ENCODE measurements at places on chromosomes 2 and 18.

GRCh38 chr2:161576421-161576820 lies 47.8 kb upstream of the SLC4A10 start:
- no peak for DNase-seq

GRCh38 chr18:36718705-36719328 lies 110.0 kb downstream of the TPGS2 start:
- no peak for DNase-seq

DNA sequence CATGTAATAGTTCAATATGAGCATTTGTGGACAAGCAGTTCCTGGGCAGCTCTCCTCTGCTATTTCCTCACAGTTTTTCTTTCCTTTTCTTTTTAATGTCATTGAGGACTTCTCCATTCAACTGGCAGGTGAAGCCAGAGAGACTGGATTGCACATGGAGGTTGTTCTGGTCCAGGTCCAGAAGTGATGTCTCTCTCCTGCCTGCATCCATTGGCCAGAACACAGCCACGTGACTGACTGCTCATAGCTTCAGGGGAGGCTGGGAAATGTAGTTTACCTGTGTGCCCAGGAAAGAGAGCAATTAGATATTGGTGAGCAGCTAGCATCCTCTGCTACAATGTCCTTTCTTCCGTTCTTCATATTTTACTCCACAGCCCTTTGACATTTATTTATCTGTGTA lies 20.2 kb upstream of the ADAM23 start:
- no peak for DNase-seq

GRCh38 chr2:105587637-105588036 lies 157.1 kb upstream of the NCK2 start:
- no peak for DNase-seq

DNA sequence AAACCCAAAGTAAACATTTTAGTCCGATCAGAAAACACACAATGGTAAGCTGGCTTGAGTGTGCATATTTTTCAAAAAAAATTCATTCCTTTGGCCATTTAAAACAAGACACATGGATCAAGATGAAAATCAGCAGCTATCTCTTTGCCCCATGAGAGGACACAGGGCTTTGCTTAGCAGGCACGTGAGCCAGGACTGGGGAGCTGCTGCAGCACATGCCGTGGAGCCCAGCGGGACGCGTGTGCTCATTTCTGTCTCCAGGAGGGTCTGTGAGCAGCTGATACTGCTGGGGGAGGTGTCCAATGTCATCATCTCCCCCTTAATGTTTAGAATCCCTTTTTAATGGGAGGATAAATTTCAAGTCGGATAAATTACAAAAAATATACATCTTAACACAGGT lies 49.8 kb upstream of the CNGA3 start:
- DNase-seq: no peak

DNA sequence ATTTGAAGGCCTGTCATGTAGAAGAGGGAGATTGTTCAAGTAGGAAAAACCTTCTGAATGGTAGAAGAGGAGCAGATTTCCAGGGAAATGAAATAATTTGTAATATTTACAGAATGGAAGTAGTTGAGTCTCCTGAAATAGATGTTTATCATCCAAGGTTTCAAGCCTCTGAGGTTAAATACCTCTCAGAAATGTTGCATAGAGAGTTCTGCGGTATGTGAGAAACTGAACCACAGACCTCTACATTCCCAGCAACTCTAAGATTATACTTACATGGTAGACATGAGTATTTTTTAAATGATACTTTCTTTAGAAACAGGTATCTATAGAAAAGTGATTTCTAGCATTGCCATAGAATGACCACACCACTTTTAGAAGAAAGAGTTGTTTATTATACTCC lies 379.8 kb upstream of the FANCL start:
- DNase-seq: no peak

DNA sequence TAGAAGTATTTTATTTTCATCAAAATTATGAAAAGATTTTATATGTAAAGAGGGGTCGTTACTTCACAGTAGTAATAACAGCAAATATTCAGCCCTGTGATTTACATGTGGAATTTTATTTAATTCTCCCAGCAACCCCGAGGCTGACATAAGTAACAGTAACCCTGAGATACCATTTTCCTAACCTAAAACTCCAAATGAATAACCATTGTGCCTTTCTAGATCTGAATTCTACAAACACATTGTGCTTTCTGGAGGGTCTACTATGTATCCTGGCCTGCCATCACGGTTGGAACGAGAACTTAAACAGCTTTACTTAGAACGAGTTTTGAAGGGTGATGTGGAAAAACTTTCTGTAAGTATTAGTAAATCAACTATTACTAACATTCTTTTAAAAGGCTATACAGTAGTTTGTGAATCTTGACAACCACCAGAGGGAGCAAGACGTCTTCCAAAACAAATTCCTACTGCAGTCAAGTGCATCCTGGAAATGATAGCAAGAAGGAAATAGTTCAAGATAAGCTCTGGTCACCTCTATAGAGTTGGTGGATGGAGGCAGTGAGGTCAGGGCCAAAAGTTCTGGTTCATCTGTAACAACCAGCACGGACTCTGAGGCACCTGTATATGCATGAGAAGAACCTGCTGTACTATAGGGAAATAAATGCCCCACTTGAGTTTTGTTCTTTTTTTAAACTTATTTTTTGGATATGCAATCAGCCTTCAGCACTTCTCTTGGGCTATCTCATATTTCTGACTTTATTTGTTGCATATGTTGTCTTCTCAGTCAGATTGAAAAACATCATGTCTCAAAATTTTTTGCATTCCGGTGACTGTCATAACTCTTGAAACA lies 37.4 kb downstream of the ACTR2 start:
- no peak for DNase-seq

GRCh38 chr18:68940039-68940438 lies 142.2 kb downstream of the CCDC102B start:
- no peak for DNase-seq

GRCh38 chr2:22486343-22486742 lies 898.6 kb upstream of the KLHL29 start:
- no peak for DNase-seq

DNA sequence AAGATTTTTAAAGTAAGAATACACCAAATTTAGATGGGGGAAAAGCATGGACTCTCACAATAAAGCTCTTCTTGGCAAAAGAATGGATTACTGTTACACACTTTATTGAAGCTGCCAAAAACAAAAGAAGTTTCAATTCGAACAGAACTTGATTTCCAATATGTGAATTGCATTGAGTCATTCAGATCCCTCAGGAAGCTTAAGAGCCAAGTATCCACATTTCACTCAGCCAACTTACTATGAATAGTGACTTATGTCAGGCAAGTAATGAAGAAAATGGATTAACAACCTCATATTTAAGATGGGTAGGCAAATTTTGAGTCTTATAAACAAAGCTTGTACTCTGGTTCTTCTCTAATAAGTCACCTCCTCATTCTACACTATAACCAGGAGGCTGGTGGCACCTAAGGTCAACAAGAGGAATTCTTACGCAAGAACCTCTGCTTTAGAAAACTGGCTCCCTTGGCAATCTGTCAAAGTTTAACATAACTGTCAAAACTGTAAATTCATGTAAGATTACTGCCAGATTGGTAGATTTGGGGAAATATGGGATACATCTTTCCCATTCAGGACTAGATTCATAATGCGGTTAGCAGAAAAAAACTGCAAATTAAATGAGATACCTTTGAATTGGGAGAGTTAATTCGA lies 6.0 kb downstream of the HADHA start:
- no peak for DNase-seq

GRCh38 chr2:191515551-191515950 lies 162.4 kb upstream of the NABP1 start:
- no peak for DNase-seq

GRCh38 chr2:234991793-234992192 lies 40.0 kb downstream of the SH3BP4 start:
- no peak for DNase-seq

- DNase-seq: no peak
Observed at GRCh38 chr2:61988462-61989366, 83.2 kb downstream of the COMMD1 start.

GRCh38 chr2:70832386-70832785 lies 3.2 kb downstream of the CD207 start:
- DNase-seq: no peak

DNA sequence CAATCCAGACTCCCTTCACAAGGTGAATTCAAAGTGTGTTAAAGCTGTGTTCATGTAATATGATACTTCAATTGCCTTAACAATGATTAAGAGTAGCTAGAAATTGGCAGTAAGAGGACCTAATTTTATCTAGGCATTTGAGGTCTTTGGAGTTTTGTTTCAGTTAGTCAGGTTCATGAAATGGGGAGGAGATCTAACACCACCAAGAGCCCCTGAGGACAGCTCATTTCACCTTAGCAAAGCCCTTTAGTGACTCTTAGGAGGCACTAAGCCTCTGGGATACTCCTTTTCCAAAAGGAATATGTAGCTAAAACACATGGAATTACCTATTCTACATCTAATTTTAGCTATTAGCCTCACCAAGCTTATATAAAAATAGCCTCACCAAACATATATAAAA lies 716.5 kb upstream of the RAB6C start:
- no peak for DNase-seq

DNA sequence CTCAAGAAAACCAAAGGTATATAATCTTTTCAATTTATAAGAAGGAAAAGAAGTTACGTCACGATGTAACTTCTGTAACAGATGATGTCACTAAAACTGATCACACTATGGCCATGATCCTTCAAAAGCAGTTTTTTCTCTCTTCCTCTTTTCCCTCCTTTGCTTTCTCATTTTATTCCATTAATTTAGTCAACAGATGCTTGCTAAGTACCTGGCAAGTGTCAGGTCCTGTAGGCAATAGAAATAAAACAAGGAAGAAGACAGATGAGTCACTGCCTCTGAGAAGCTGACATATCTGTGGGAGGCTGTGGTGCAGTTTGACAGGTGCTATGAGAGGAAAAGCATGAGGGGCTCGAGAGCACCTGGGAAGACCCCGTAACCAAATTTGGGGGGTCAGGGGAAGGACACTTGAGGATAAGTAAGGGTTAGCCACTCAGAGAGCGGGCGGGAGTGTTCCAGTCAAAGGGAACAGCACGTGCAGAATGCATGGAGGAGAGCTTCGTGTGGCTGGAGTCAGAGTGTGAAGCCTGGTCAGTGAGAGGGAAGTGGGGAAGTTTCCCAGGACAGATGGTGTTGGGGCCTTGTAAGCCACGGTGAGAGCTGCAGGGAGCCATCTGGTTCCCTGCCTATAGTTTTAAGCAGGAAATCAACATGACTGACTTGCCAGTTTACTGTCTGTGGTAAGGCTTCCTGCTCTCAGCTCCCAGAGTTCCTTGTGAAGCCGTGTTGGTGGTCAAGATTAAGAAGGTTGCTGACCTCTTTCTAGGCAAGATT lies 198.8 kb upstream of the FOSL2 start:
- no peak for DNase-seq

- no peak for DNase-seq
Observed at GRCh38 chr18:71020342-71021029, 731.6 kb downstream of the SOCS6 start.

- DNase-seq: no peak
Observed at GRCh38 chr2:150279686-150280085, 207.8 kb downstream of the RND3 start.

DNA sequence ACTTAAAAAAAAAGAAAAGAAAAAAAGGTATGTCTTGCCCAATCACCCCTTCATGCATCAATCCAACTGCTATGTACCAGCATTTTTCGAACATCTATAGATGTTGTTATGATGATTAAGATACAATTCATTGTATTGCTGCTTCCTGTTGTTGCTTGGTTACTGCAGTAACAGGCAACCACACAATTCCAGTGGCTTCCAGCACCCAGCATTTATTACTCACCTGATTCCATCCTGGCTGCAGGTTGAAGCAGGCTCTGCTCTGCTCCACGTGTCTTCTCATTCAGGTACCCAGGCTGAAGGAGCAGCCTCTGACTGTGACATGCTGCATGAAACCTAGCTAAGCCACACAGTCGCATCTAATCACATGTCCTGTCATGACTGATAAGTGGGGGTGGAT lies 196.9 kb downstream of the INO80D start:
- DNase-seq: no peak

GRCh38 chr2:162022290-162022945 lies 51.6 kb downstream of the DPP4 start:
- DNase-seq: no peak

DNA sequence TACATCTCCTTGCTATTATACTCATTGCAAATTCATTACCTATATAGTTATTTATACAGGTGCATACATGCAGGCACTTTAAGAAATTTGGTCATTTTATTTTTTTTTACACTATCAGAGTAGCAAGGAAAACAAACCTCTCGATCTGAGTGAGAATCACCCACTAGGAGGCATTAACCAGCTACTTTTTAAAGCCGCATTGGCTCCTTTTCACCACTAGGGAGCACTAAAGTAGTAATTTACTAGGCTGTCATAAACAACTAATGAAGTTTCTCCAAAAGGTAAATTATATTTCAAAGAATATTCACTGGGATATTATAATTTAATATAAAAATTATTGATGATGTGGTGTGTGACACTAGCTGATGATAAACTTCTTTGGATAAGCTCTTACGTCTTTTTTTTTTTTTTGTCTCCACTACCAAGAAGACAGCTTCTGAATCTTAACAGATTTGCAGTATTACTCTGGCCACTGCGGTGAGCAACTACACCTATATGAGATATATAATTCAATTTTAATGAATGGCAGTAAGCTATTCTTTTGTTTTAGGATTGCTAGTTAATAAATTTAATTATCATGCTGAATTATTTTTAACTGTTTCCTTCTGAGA lies 101.9 kb downstream of the NOL4 start:
- no peak for DNase-seq

DNA sequence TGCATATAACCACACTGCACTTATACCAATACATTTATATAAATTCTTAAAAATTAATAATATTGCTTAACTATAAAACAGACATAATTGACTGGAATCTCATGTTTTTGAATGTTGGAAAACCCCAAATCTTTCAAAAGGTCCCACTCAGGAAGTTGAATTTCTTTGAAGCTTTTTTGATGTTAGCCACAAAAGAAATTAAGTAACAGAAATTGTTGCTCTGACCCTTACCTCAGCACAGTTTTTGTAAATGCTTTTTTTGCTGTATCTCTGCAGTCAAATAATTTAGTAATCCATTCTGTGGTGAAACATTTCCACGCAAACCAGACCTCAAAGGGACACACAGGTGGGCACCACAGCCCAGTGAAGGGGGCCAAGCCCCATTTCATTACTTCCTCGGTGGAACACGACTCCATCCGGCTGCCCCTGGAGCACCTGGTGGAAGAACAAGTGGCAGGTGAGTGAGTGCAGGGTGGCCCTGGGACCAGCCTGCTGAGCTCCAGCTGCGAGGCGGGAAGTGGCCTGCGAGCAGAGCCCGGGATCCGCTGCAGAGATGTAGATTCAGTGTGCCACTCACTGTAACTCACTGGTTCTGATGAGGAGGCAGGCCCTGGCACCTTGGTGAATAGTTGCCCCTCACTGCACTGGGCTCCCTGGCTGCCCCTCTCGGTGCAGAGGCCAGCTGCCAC lies 8.4 kb downstream of the SCLY start:
- no peak for DNase-seq

DNA sequence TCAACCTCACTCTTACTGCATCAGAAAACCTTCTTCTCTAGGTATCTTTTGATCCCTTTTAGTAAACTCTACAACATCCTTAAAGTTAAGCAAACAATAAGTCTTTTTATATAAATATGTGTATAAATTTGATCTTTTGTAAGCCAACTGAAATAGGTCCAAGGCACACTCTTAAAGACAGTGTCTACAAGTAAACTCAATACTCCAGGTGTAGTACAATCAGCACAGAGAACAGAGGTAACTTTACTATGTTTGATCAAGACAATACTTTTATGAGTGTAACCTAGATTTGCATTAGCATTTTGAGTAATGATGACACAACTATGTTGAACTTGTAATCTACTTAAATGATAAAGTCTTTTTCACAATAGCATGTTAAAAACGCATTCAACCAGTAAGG lies 593.1 kb upstream of the CHAC2 start:
- DNase-seq: no peak

- DNase-seq: peak; percentile 37
Observed at GRCh38 chr18:26548415-26549262, at the start of gene KCTD1. Gene KCTD1 (minus strand): TSS chr18:26548553. CDS start chr18:26548536, 17 bp downstream.

Data from stimulated activated CD4-positive, alpha-beta T cell treated with anti-CD3 and anti-CD28 coated beads, Interleukin-1b, Interleukin-23, amount 100 ng/mL, for 1 hour (primary cell).